ENCODE measurements at places on chromosomes 12 and 14.

DNA sequence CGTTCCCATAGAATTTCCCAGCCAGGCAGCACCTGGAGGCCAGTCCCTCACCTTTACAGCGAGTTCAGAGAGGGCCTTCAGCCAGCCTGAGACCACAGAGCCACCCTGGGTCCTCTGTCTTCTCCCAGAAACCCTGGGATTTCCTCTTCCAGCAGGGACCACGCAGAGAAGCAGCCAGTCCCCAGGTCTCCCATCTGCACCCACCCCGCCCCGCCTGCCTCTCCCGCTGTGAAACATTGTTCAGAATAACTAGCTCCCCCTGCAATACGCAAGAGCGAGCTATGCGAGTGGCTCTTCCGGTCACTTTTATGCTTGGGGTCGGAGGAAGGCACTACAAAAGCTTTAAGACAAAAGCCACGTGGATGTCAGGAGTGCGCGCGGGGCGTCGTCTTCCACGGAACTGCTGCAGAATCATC is 77.8 kb downstream of the SERPINA3 start:
- DNase-seq = no peak

DNA sequence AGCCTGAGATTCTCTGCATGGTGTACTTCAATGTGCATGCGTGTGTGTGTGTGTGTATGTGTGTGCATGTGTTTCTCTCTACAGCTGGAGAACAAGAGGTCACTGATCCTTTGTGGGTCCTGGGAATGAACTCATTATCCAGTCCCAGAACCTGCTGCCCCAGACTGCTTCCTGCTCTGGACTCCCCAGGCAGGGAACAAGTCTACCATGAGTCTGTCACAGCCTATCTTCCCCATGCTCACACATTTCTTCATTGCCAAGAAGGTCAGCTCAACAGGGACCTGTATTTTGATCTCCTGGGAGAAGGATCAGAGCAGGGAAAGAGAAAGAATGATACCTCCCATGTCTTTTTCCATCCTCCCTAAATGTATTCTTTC is 2.9 kb upstream of the AGAP2 start:
- DNase-seq = no peak

- no peak for DNase-seq
Measured at GRCh38 chr12:65798918-65799317, 25.4 kb upstream of the HMGA2 start.

GRCh38 chr14:42374332-42374731 is 767.7 kb downstream of the LRFN5 start:
- DNase-seq = no peak

DNA sequence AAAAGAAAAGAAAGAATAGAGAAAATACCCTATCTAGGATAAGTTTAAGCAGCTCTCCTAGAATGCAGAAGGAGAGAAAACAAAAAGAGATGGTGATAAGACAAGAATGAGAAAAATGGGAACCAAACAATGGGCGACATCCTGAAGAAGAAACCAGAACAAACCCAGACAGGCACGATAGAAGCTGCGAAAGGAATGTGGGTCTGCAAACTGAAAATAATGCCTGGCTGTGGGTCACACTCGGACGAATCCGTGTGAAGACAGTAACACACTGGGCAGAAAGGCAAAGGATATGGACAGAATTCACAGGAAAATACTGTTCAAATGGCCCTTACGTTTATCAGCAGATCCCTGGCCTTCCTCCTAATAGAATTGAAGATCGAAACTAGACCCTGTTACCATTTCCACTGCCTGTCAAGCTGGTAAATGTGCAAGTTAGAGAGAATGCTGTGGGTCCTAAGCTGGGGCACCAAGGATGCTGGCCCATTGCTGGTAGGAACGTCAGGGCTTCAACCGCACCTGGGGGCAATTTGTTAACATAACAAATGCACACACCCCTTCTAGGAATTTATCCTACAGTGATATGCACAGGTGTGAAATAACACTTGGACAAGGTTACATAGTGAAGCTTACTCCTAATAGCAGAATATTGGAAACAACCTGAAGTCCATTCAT is 117.5 kb upstream of the RFLNA start:
- no peak for DNase-seq

DNA sequence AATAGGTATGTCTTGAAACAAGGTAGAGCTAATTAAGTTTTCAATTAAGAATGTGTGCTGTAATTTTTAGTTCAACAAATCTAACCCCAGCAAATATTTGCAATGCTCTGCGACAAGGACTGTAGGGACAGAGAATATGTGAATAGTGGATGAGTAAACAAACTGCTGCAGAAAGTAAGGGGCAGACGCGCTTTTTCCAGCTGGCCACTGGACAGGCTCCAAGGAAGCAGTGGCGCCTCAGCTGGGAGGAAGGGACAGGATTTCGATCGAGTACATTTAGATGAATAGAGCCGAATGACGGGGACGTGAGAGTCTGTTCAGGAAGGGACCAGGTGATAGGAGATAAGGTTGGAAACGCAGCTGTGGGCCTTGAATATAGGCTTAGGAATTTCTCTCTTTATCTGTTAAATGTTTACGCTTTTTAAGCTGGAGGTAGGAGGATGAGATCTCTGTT is 69.3 kb downstream of the ELK3 start:
- DNase-seq = no peak

DNA sequence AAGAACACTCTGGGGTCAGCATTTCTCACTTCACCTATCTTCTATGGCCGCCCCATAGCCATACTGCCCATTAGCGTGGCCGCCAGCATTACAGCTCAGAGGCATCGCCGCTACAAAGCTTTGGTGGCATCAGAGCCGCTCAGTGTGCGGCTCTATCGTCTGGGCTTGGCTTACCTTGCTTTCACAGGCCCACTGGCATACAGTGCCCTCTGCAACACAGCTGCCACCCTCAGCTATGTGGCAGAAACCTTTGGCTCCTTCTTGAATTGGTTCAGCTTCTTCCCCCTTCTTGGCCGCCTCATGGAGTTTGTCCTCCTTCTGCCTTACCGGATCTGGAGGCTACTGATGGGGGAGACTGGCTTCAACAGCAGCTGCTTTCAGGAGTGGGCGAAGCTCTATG is 2.6 kb downstream of the DNAJC22 start:
- DNase-seq = no peak

GRCh38 chr12:123958876-123959275 is 13.8 kb downstream of the CCDC92 start:
- DNase-seq = no peak

DNA sequence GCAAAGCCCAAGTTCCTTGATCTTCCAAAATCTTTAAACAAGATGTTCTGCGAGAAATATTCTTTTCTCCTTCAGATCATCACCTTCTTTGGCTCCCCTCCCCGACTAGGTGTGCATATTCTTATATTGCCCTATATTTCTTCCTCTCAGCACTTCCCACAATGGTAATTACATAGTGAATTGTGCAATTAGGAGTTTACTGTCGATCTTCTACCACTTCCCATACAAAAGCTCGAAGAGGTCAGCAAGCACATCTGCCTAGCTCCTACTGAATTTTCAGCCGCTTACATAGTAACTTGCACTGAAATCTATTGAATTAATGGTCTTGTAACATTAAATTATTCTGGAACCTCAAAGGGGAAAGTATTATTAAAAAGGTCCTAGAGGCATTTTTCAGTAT is 16.7 kb downstream of the OSBPL8 start:
- no peak for DNase-seq

GRCh38 chr12:121518656-121519055 is 62.2 kb downstream of the KDM2B start:
- no peak for DNase-seq

GRCh38 chr12:112992541-112993398 is 14.5 kb downstream of the OAS2 start:
- peak; percentile 65 for DNase-seq

- peak; percentile 48 for DNase-seq
Measured at GRCh38 chr14:54893151-54893760, 9.4 kb downstream of the GCH1 start.

DNA sequence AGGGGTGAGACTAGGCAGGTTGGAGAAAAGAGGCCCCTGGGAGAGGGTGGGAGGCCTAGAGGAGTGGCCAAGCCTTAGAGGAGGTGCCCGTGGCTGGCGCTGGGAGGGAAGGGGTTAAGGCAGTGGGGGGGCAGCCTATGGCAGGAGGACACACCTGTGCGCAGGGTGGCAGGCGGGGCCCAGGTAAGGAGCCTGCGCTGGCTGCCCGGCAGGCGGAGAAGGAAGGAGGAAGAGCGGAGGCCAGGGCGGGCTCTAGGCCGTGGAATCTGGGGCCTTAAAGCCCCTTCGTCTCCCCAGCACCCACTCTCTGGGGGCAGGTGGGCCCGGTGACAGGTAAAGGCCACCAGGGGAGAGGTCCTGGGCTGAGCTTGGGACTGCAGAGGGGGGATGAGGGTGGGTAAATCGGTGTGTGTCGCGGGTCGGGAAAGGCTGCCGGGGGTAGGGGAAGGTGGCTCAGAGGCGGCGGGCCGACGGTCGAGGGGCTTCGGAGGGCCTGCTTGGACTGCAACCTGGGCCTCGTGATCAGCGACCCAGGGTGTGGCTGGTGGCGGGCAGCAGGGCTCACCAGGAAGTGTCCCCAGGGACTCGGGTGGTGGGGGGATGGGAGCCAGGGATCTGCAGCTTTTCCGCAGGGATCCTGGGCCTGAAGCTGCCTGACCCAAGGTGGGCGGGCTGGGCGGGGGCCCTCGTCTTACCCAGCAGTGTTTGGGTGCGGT is 7.3 kb downstream of the PHB2 start:
- no peak for DNase-seq

GRCh38 chr14:64927031-64927430 is 12.8 kb downstream of the CHURC1 start:
- DNase-seq = no peak

DNA sequence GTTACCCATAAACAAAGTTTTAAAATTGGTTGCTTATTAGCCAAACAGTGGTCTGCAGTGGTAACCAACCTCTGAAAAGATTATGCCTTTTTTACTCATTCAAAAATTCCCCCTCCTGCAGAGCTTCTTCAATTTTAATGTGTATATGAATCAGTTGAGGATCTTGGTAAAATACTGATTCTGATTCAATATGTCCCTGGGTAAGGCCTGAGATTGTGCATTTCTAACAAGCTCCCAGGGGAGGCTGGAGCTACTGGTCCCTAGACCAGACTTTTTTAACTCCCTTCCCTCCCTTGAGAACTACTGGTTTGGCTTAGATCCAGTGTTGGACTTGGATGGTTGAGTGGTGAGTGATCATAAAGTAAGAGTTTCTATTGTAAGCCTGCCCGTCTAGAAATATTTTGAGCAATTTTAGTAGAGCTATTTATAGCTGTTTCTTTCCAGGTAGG is 90.2 kb downstream of the FUT8 start:
- peak; percentile 46 for DNase-seq

GRCh38 chr12:19439059-19440018 is at the start of gene AEBP2:
TSS of gene AEBP2 (plus strand) at chr12:19439492. CDS start at chr12:19439700, 208 bp downstream.
- peak; percentile 98 for DNase-seq

DNA sequence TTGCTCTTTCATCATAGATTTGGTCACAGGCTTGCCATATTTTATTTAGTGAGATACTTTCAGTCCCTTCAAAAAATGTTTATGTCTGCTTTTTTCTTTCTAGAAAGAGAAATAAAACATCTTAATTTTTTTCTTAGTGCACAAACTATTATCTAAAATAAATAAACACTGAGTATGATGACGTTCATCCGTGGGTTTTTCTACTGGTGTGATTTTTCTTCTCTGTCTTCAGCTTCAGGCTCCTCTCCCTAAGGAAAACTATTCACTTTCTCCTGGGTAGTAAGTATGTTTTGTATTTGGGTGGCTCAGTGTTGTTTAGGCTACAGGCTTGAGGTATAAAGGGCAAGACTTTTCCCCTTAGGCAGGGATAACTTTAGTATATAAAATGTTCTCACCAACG is 154.7 kb downstream of the DACT1 start:
- no peak for DNase-seq

GRCh38 chr14:28744126-28744525 is 22.5 kb upstream of the FOXG1 start:
- DNase-seq = no peak

DNA sequence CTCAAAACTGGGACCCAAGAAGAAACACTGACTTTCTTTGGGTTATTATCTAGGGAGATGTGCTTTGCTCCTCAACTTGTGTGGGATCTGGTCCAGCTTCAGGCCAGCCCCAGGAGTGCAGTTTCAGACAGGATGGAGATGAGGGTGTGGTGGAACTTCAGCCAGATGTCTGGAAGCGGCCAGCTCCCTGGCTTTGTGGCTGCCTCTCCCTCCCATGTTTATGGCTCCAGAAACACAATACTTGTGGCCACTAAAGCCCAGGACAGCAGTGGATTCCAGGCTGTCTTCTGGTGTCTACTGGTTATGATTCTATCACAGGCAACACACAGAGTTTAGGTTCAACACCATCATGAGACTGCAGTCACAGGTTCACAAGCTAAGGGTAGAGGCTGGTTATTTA is 44.2 kb upstream of the EMP1 start:
- DNase-seq = no peak

GRCh38 chr12:110005319-110005973 is 6.2 kb downstream of the ANKRD13A start:
- peak; percentile 71 for DNase-seq

GRCh38 chr12:82645414-82645813 is 41.3 kb upstream of the TMTC2 start:
- no peak for DNase-seq

DNA sequence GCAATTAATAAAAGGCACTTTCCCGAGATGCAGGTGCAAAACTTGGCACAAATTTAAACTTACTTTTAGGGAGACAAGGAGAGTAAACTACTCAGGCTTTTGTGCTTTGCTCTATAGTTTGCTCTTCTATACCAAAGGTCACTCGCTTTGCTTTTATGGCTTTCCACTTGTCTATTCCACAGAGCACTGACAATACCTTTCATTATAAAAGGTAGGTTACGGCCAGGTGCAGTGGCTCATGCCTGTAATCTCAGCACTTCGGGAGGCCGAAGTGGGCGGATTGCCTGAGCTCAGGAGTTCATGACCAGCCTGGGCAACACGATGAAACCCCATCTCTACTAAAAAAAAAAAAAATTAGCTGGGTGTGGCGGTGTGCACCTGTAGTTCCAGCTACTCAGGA is 32.9 kb downstream of the ALKBH1 start:
- DNase-seq = no peak

DNA sequence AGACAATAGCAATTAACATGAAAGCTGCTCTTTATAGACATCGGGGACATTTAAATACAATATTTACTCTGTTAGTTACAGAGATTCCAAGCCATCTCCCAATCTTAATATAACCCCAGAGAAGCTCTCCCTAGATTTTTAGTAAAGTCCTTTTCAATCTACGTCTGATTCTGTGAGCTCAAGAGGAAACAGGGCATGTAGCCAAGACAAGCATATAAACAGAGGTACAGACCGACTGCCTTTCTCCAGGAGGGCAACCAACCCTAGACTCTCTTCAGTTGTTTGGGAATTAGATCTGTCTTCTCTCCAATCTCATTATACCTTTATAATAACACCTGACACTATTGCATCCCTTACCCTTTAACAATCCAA is 57.4 kb downstream of the TMTC1 start:
- no peak for DNase-seq

All from GM12865 (cell line).